LoVo (cell line): ENCODE measurements at places on chromosomes 3 and 15.

DNA sequence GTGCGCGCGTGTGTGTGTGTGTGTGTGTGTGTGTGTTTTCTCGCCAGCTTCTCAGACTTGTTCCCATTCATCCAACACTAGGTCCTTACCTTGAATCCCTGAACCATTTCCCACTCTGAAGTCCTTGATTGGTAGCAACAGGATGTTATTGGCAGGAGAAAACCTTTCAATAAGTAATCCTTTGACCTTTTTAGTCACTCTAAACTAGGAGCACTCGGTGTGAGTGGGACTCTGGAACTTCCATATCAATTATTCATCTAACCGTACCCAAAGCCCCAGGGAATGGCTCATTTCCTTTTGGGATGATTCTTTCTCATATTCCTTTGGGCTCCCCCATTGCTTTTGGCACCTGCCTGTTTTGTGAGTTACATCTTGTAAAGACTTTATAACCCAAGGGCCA lies 140.2 kb upstream of the SPRED1 start:
- no peak for DNase-seq

DNA sequence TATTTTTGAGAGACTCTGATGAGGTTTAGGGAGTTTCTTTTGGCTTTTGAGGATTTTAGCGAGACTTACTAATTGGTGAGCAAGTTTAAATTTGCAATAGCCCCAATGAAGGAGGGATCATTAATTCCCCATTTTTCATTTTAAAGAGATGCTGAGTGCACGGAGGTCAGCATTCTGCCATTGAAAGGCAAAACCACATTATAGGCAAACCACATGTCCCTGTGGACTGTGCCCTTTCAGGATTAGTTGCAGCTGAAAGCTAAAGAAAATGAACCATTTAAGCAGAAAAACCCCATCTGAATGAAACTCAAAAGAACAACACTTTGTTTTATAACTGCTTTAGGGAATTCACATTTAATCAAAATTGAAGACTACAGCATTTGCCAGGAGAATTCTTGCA lies 246.5 kb downstream of the PDZRN3 start:
- DNase-seq = no peak

DNA sequence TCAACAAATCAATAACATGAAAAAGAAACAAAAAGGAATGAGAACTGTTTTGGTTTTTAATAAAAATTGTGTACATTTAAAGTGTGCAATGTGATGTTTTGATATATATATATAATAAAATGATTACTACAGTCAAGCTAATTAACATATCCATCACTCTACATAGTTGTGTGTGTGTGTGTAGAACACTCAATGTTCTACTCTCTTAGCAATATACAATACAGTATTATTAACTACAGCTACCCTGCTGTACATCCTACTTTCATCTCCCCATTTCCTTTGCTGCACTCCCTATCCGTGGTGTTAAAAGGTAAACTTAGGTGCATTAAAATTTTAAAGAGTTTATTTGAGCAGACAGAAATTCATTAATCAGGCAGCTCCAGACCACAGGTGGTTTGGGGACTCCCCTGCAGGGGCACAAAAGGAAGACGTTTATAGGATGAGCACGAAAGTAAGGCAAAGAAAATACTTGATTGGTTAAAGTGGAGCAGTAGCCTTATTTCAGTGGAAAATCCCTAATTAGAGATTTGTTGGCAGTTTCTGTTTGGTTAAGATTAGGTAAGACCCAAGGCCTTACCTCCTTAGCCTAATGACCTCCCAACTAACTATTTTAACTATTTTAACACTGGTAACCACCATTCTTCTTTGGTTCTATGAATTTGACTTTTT lies 61.8 kb upstream of the SNRK start:
- DNase-seq = no peak

- no peak for DNase-seq
Measured at GRCh38 chr3:152243301-152243711, 25.4 kb upstream of the MBNL1 start.

DNA sequence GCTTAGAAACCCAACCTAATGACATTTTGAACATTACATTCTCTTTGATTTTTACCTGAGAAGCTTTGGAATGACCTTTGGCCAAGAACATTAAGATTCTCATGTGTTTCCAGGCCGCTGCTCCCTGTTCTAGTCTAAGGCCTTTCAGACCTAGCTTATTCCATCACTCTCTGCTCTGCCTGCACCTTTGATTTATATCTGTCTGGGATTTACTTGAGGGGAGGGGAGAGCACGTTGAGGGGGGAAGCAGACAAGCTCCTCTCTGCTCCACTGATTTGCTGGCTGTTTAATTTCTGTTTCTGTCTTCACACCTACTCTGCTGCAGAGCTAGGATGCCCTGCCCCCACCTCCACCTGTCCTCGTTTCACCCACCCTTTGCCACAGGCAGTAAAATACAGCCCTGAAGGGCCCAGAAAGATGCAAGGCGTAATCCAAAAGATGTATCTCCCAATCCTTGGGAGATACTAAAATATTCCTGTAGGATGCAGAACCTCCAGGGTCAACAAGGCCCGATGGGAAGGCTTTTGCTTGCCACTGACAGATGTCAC lies 429.8 kb downstream of the EPHB1 start:
- no peak for DNase-seq

DNA sequence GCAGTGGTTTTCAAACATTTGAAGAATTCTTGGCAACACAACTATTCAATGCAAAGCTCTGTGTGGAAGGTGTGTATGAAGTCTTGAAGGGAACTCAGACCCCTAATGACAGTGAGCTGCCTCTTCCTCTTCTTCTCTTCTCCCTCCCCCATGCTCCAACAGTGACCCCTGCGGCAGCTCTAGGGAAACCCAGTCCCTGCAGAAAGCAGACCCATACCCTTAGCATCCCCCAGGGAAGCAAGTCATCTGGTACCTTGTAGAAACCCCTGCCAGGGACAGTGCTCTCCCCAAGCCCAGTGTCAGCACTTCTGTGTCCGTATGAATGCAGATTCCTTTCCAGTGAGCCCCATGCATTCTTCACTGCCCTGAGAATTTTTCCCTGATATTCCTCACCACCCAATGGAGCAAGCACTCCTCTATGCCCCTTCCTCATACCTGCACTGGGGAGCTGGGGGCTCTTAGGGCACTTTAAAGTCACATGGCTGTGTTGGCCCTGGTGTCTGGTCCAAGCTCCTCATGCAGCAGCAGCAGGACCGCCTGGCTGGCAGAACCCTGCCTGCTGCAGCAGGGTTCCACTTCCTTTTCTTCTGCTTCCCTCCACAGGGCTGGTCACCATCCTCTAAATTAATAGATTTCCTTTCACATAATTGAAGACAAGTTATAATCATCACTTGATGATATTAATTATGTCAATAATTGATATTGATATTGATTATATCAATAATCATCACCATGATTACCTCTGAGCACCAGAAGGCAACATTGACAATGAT lies 442.5 kb downstream of the EPHB1 start:
- no peak for DNase-seq

- DNase-seq = no peak
Measured at GRCh38 chr3:187689984-187690383, 12.4 kb downstream of the RTP2 start.

- DNase-seq = no peak
Measured at GRCh38 chr15:81532001-81532400, 158.0 kb upstream of the TMC3 start.

GRCh38 chr3:57948080-57948671 lies 60.0 kb upstream of the FLNB start:
- no peak for DNase-seq
